Left lung (tissue), 14 donors: ENCODE measurements at places on chromosomes 12 and 14. TPM values are rescaled to one million over a fixed set of nuclear protein-coding genes. Genes with fewer than 3 reads are reported as not detected.

The RTL1 gene
- 0.09 TPM for polyA plus RNA-seq

The AQP6 gene
- polyA plus RNA-seq, result 0.45 TPM

The CD163L1 gene
- 8.4 TPM for polyA plus RNA-seq

The E2F7 gene
- 10.9 TPM for polyA plus RNA-seq

The BATF gene
- polyA plus RNA-seq, result 0.75 TPM

The ATF7IP gene
- 53.1 TPM for polyA plus RNA-seq

The AJUBA gene
- polyA plus RNA-seq, result 51.9 TPM

The HOXC13 gene
- polyA plus RNA-seq, result not detected

The CLEC1B gene
- 2.1 TPM for polyA plus RNA-seq

The CLEC1A gene
- 21.0 TPM for polyA plus RNA-seq

The RPS6KL1 gene
- 0.76 TPM for polyA plus RNA-seq

The CNTN1 gene
- 63.5 TPM for polyA plus RNA-seq

The GEMIN2 gene
- 26.1 TPM for polyA plus RNA-seq

The SALL2 gene
- 41.3 TPM for polyA plus RNA-seq

The TSHR gene
- polyA plus RNA-seq, result 0.36 TPM

The PRKD1 gene
- polyA plus RNA-seq, result 22.0 TPM

The LYSET gene
- polyA plus RNA-seq, result 22.3 TPM

The KSR2 gene
- polyA plus RNA-seq, result 0.42 TPM

The ASB2 gene
- polyA plus RNA-seq, result 1.9 TPM

The SRRM4 gene
- polyA plus RNA-seq, result 0.31 TPM

The RPL10L gene
- polyA plus RNA-seq, result not detected

The RNASE13 gene
- not detected for polyA plus RNA-seq

The SYT10 gene
- polyA plus RNA-seq, result 0.03 TPM

The EML1 gene
- 48.6 TPM for polyA plus RNA-seq

The HOXC11 gene
- polyA plus RNA-seq, result not detected

The CCDC175 gene
- not detected for polyA plus RNA-seq

The MYO1H gene
- 0.27 TPM for polyA plus RNA-seq

The KCNMB4 gene
- 21.2 TPM for polyA plus RNA-seq

The KCNC2 gene
- polyA plus RNA-seq, result not detected

The GPR137C gene
- 7.4 TPM for polyA plus RNA-seq

The DACT1 gene
- 30.2 TPM for polyA plus RNA-seq

The RNF212B gene
- polyA plus RNA-seq, result 0.68 TPM

The CHGA gene
- polyA plus RNA-seq, result 3.1 TPM

The CDH24 gene
- 11.0 TPM for polyA plus RNA-seq

The PTGES3 gene
- 285 TPM for polyA plus RNA-seq

The ABHD12B gene
- 1.0 TPM for polyA plus RNA-seq

The SLC8A3 gene
- polyA plus RNA-seq, result 5.4 TPM

The SLC5A8 gene
- 0.23 TPM for polyA plus RNA-seq

The ATF7 gene
- 61.4 TPM for polyA plus RNA-seq
